ENCODE measurements at places on chromosomes 2 and 18.
A peak's percentile ranks its signal among the peaks of the same experiment; 100 is the strongest.

- peak; percentile 67 for DNase-seq
Observed at GRCh38 chr18:77102259-77103040, 30.1 kb downstream of the MBP start.

GRCh38 chr2:215486291-215487001, 50.6 kb upstream of the FN1 start:
- no peak for DNase-seq

DNA sequence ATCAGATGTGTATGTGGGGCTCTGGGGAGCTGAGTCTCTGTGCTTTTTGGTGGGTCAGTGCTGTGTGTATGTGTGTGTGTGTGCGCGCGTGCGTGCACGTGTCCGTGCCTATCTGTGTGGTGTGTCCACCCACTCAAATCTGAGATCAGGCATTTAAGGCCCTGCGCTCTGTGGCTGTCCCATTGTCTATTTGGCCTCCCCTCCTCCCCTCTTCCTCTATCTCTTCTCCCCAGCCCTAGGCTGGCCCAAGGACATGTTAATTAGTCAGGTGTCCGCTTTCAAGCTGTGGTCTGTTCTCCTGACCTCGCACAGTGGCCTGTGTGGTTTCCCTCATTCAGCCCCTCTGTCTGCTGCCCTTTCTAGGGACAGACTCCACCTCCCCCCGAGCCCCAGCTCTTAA, 136.4 kb downstream of the DYSF start:
- no peak for DNase-seq

GRCh38 chr2:233461481-233461891, 105.1 kb downstream of the USP40 start:
- no peak for DNase-seq

- no peak for DNase-seq
Observed at GRCh38 chr2:237012577-237013267, 73.0 kb upstream of the COPS8 start.

DNA sequence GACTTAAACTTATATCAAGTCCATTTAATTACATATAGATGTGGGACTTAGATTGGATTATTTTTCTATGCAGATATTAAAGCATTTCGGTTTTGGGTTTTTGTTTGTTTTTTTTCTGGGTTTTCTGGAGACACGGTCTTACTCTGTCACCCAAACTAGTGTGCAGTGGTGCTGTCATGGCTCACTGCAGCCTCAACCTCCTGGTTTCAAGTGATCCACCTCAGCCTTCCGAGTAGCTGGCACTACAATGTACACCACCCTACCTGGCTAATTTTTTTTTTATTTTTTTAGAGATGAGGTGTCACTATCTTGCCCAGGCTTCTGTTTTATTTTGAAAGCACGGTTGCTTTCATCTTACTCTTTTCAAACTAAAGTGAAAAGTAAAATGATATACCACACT, 281.6 kb downstream of the MBD5 start:
- no peak for DNase-seq

Measured in GM03348 (cell line).